T-helper 17 cell (primary cell): ENCODE measurements at places on chromosomes 16 and 17.

GRCh38 chr17:73747221-73748002 lies 103.2 kb upstream of the SDK2 start:
- H3K27me3 ChIP-seq: peaks cover 24% of the 10 kb centered on the region
- H3K36me3 ChIP-seq: no peaks in the 10 kb centered on the region
- peaks cover 4% of the 10 kb centered on the region for H3K4me1 ChIP-seq
- DNase-seq: no peak
- no peak overlapping the region for H3K4me3 ChIP-seq

GRCh38 chr16:4805231-4805630 lies 2.8 kb upstream of the ROGDI start:
- DNase-seq: no peak
- no peak overlapping the region for H3K4me3 ChIP-seq
- no peaks in the 10 kb centered on the region for H3K27me3 ChIP-seq
- no peak overlapping the region for H3K27ac ChIP-seq
- H3K36me3 ChIP-seq: no peaks in the 10 kb centered on the region

DNA sequence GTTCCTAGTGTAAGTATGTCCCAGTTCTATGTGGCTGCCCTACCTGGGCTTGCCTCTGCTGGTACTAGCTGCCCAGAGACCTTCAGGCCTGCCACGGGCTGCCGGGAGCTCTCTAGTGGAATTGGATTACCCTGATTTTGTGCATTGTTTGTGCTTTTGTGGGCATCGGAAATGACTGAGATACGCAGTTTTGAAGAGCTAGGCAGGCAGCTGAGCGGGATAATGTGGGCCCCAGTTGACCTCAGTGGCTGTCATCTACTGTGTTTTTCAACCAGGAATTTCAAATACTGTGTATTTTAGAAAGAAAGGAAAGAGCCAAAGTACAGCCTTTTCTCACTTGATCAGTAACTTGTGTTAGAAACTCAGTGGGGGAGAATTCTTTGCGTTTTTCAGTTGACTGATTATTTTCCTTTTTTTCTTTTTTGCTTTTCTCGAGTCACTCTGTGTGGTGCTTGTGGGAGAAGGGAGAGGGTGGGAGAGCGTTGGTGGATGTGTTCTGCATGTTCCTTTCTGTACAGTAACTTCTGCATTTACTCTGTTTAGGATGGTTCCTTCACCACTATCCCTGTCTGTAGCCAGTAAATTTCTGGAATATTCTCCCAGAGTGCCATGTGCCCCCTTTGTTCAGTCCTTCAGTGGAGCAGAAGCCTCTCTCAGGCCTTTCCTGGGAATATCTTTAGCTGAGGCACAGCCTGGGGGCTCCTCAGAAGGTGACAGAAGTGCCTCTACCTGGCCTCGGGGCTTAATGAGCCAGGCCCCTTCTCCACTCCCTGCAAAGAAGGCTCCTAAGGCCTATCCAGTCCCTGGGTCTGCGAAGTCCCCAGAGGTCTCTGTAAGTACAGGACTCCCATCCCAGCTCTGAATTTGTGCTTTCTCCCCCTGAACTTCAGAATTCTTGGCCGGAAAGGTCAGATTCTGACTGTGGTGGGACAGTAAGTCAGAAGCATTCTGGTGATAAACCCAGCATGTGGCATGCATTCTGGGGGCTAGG lies 15.0 kb upstream of the SLC12A3 start:
- H3K4me1 ChIP-seq: peaks cover 16% of the 10 kb centered on the region
- no peak overlapping the region for H3K4me3 ChIP-seq
- H3K27me3 ChIP-seq: no peaks in the 10 kb centered on the region
- no peak overlapping the region for H3K27ac ChIP-seq
- no peak for DNase-seq

DNA sequence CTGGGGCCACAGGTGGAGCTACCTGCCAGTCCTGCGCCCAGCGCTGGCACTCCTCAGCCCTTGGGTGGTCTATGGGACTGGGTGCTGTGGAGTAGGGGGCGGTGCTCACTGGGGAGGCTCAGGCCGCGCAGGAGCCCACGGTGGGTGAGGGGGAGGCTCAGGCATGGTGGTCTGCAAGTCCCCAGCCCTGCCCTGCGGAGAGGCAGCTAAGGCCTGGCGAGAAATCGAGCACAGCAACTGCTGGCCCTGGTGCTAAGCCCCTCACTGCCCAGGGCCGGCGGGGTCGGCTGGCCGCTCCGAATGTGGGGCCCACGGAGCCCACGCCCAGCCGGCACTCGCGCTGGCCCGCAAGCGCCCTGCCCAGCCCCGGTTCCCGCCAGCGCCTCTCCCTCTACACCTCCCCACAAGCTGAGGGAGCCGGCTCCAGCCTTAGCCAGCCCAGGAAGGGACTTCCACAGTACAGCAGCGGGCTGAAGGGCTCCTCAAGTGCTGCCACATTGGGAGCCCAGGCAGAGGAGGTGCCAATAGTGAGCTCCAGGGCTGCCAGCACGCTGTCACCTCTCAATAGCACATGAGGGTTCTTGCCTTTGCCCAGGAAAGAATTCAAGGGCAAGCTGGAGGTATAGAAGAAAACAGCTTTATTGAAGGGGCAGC lies 11.0 kb upstream of the EEF2KMT start:
- H3K27me3 ChIP-seq: peaks cover 13% of the 10 kb centered on the region
- H3K4me1 ChIP-seq: no peaks in the 10 kb centered on the region
- no peak for DNase-seq
- no peak overlapping the region for H3K4me3 ChIP-seq

- no peak overlapping the region for H3K27ac ChIP-seq
- no peak overlapping the region for H3K4me3 ChIP-seq
- DNase-seq: no peak
- no peaks in the 10 kb centered on the region for H3K27me3 ChIP-seq
Measured at GRCh38 chr16:24027466-24027865, 191.7 kb downstream of the PRKCB start.

- DNase-seq: no peak
- peaks cover 40% of the 10 kb centered on the region for H3K4me1 ChIP-seq
- no peaks in the 10 kb centered on the region for H3K27me3 ChIP-seq
Measured at GRCh38 chr16:14101415-14101814, 30.3 kb downstream of the MRTFB start.

GRCh38 chr17:58811290-58811689 lies 55.6 kb downstream of the PPM1E start:
- no peak overlapping the region for H3K27ac ChIP-seq
- H3K36me3 ChIP-seq: peaks cover 2% of the 10 kb centered on the region
- no peak for DNase-seq
- H3K27me3 ChIP-seq: peaks cover 32% of the 10 kb centered on the region
- H3K4me1 ChIP-seq: peaks cover 2% of the 10 kb centered on the region

- H3K36me3 ChIP-seq: no peaks in the 10 kb centered on the region
- peaks cover 41% of the 10 kb centered on the region for H3K27me3 ChIP-seq
- DNase-seq: no peak
- no peaks in the 10 kb centered on the region for H3K4me1 ChIP-seq
- H3K27ac ChIP-seq: no peak overlapping the region
- no peak overlapping the region for H3K4me3 ChIP-seq
Measured at GRCh38 chr16:1291576-1291974, 17.9 kb upstream of the UBE2I start.

DNA sequence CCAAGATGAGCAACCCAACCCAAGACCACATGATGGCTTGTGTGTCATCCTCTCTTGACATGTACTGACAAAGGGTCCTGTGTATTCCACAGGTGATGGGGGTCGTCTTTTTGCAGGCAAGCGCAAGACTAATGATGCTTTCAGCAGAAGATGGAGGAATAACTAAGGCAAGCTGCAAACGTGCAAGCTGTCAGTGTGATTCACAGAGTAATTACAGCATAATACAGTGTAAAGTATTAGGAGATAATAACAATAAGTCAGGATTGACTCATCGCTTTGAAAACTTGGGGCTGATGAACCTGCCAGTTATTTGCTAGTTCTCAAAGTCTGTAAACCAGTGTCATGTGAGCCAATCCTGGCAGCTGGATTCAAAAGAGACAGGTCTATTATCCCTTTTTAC lies 41.6 kb upstream of the ASIC2 start:
- no peak for DNase-seq
- H3K27me3 ChIP-seq: peaks cover 56% of the 10 kb centered on the region
- peaks cover 5% of the 10 kb centered on the region for H3K36me3 ChIP-seq

GRCh38 chr16:88008840-88009239 lies 57.6 kb downstream of the BANP start:
- DNase-seq: no peak
- H3K4me1 ChIP-seq: peaks cover 10% of the 10 kb centered on the region
- no peak overlapping the region for H3K4me3 ChIP-seq
- H3K27me3 ChIP-seq: no peaks in the 10 kb centered on the region
- H3K27ac ChIP-seq: no peak overlapping the region

- DNase-seq: peak; percentile 22
- H3K4me3 ChIP-seq: no peak overlapping the region
- peaks cover 3% of the 10 kb centered on the region for H3K4me1 ChIP-seq
- peaks cover 23% of the 10 kb centered on the region for H3K27me3 ChIP-seq
- H3K27ac ChIP-seq: no peak overlapping the region
- H3K36me3 ChIP-seq: peaks cover 3% of the 10 kb centered on the region
Measured at GRCh38 chr17:79019632-79020584, 4.1 kb upstream of the C1QTNF1 start.

DNA sequence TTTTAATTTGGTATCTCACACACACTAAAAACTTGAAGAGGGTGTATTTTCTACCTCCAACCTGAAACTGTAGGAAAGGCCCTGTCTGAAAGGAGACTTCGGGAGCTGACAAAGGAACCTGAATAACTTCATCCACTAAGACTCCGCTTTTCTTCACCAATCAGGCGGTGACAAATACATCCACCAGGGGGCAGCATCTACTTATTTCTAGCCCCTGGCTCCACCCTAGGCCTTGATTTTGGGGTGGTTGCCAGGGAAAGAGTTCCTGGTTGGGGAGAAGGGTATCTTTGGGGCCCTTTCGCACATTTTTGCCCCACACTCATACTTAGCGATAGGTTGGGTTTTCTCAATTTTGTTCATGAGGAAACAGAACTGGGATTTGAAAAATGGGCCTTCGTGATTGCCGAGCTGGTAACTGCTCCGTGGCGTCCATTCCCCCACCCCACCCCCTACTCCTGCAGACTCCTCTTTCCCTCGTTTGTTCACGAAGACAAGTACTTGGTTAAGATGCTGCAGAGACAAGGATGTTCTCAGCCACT lies 4.8 kb upstream of the ARL4D start:
- peak overlapping the region; percentile 15 for H3K4me3 ChIP-seq
- H3K36me3 ChIP-seq: no peaks in the 10 kb centered on the region
- peaks cover 23% of the 10 kb centered on the region for H3K4me1 ChIP-seq
- no peak overlapping the region for H3K27ac ChIP-seq
- DNase-seq: peak; percentile 65

DNA sequence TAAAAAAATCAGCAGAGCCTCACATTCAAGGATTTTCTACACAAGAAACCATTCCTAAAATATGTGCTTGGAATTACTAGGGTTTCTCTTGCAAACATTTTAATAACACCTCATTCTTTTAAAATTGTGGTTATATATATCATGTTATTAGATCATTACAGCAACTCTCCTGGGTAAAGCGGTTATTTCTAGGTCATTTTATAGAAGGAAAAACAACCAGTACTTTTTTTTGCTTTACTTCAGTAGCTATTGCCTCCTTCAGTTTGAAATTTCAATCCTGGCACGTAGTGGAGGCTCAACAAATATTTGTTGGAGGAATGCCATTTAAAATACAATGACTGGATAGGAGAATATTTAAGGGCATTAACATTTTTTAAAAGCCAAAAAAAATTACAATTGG lies 220.6 kb downstream of the CDRT15L2 start:
- DNase-seq: no peak
- peaks cover 10% of the 10 kb centered on the region for H3K4me1 ChIP-seq
- H3K36me3 ChIP-seq: no peaks in the 10 kb centered on the region
- H3K4me3 ChIP-seq: no peak overlapping the region

GRCh38 chr16:70388006-70388680 lies 41.4 kb downstream of the DDX19A start:
- no peak for DNase-seq
- H3K27me3 ChIP-seq: no peaks in the 10 kb centered on the region
- peaks cover 5% of the 10 kb centered on the region for H3K36me3 ChIP-seq

DNA sequence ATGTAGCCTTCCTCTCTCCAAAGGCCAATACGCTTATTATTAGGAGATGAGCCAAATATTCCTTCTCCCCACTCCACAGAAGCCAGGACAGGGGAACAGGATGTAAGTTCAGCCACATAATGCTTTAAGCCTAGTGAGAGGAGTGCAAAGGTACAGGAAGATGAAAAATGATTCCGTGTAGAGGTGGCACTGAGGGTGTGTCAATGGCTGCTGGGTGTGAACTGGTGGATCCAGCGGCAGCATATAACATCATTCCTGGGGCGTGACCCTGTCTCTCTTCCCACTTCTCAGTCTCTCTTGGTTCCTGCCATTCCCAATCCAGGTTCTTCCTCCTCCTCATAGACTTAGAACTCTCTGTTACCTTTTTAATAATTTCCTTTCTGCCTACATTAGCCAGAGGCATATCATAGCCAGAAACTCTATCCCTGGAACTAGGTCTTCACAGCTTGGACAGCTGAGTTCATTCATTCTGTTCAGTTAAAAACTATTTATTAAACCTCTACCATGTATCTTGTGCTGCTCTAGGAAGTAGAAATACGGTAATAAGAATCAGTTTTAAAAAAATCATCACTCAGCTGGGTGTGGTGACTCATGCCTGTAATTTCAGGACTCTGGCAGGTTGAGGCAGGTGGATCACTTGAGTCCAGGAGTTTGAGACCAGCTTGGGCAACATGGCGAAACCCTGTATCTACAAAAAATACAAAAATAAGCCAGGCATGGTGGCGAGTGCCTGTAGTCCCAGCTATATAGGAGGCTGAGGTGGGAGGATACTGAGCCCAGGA lies 58.0 kb upstream of the FAM20A start:
- H3K4me1 ChIP-seq: no peaks in the 10 kb centered on the region
- peaks cover 41% of the 10 kb centered on the region for H3K27me3 ChIP-seq
- peaks cover 2% of the 10 kb centered on the region for H3K36me3 ChIP-seq
- no peak overlapping the region for H3K27ac ChIP-seq
- H3K4me3 ChIP-seq: no peak overlapping the region
- DNase-seq: no peak
